Stomach (tissue), 19 donors: ENCODE measurements at places on chromosomes 16 and 17. TPM values are rescaled to one million over a fixed set of nuclear protein-coding genes. Genes with fewer than 3 reads are reported as not detected.

ICAM2 gene
- total RNA-seq = not detected

DNA sequence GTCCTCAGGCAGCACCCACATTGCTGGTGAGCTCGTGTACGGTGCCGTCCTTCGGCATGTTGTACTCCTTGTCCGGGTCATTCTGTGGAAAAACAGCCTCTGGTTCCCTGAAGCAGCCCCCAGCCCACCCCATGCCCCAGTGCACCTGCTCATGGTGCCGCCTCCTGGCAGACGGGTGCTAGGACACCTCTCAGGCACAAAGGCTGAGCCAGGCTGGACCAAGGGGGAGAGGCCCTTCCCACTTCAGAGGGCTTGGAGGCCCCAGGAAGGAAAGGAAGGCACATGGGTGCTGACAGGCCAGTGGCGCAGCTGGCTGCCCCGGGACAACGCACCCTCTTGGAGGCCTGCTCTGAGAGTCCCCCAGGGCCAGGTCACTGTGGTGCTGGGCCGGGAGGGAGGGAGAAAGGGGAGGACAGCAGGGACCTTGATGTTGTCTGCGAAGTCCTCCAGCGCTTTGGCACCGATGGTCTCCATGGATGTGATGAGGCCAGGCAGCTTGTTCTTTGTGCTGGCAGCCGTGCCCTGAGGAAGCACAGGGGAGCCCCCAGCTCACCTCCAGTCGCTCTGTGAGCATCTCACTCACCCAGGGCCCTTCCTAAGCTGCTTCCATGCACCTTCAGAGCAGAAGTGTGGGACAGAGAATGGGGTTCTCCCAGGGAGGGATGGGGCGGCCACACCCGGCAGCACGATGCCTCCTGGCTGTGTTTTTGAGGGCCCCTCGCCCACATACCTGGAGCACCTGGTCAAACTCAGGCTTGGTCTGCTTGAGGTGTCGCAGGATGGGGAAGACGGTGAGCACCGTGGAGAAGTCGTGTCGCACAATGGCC, 9.3 kb downstream of the ZACN start:
- no peak overlapping the region for H3K4me3 ChIP-seq
- no peaks in the 10 kb centered on the region for H3K27me3 ChIP-seq
- no peak for DNase-seq
- no peaks in the 10 kb centered on the region for H3K4me1 ChIP-seq
- no peak overlapping the region for H3K27ac ChIP-seq

GRCh38 chr17:20202141-20202621, 193.0 kb downstream of the SPECC1 start:
- DNase-seq = no peak
- H3K4me3 ChIP-seq = no peak overlapping the region
- H3K27me3 ChIP-seq = no peaks in the 10 kb centered on the region
- H3K27ac ChIP-seq = no peak overlapping the region

GRCh38 chr16:28499854-28500253, 5.4 kb downstream of the APOBR start:
- no peaks in the 10 kb centered on the region for H3K4me1 ChIP-seq
- H3K27ac ChIP-seq = no peak overlapping the region
- H3K27me3 ChIP-seq = peaks cover 5% of the 10 kb centered on the region
- no peaks in the 10 kb centered on the region for H3K36me3 ChIP-seq

- H3K4me1 ChIP-seq = peaks cover 4% of the 10 kb centered on the region
- no peaks in the 10 kb centered on the region for H3K36me3 ChIP-seq
- no peak for DNase-seq
- H3K27ac ChIP-seq = no peak overlapping the region
- H3K4me3 ChIP-seq = no peak overlapping the region
Measured at GRCh38 chr17:8898636-8899035, 31.2 kb upstream of the PIK3R6 start.

DNA sequence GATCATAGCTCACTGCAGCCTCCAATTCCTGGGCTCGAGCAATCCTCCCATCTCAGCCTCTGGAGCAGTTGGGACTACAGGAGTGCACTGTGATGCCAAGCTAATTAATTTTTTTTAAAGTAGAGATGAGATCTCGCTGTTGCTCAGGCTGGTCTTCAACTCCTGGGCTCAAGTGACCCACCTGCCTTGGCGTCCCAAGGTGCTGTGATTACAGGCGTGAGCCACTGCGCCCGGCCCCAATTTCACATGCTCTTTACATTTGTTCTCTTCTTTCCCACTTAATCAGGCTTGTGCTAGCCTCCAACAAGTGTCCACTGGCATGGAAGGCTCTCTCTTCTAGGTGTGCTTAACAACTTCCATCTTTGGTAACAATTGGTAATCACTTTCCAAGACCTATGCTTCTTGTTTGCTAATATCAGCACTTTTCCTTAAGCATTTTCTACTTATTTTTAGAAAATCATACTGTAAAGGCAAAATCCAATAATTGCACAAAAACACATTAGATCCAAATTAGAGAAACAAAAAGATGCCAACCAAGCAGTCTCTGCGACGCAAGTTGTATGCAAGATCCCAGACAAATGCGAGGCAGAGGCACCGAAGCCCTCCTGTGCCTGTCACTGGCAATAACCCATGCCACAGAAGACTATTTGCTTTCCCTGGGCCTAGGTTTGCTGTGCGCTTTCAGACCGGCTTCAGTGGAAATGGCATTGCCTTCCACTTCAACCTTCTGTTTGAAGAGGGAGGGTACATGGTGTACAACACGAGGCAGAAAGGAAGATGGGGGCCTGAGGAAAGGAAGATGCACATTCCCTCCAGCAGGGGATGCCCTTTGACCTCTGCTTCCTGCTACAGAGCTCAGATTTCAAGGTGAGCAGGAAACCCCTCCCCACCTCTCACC, 52.6 kb downstream of the NOS2 start:
- no peak overlapping the region for H3K4me3 ChIP-seq
- no peak for DNase-seq
- H3K27ac ChIP-seq = no peak overlapping the region
- H3K27me3 ChIP-seq = no peaks in the 10 kb centered on the region
- no peaks in the 10 kb centered on the region for H3K4me1 ChIP-seq

- no peak for DNase-seq
- H3K4me3 ChIP-seq = peak overlapping the region; percentile 75
- H3K36me3 ChIP-seq = no peaks in the 10 kb centered on the region
- H3K4me1 ChIP-seq = peaks cover 60% of the 10 kb centered on the region
- H3K27me3 ChIP-seq = peaks cover 25% of the 10 kb centered on the region
- peak overlapping the region; percentile 99 for H3K27ac ChIP-seq
Measured at GRCh38 chr17:81399481-81400153, 4.4 kb downstream of the BAHCC1 start.

- H3K4me3 ChIP-seq = no peak overlapping the region
- H3K4me1 ChIP-seq = no peaks in the 10 kb centered on the region
- no peak overlapping the region for H3K27ac ChIP-seq
- no peak for DNase-seq
Measured at GRCh38 chr16:81823734-81824133, 44.6 kb downstream of the PLCG2 start.

- no peak overlapping the region for H3K27ac ChIP-seq
- no peaks in the 10 kb centered on the region for H3K36me3 ChIP-seq
- no peak for DNase-seq
- no peaks in the 10 kb centered on the region for H3K27me3 ChIP-seq
- H3K4me3 ChIP-seq = no peak overlapping the region
Measured at GRCh38 chr16:20192801-20193200, 119.1 kb upstream of the GPR139 start.

GRCh38 chr16:68665501-68665900, 20.4 kb downstream of the CDH3 start:
- H3K36me3 ChIP-seq = no peaks in the 10 kb centered on the region
- DNase-seq = no peak
- no peaks in the 10 kb centered on the region for H3K4me1 ChIP-seq
- H3K4me3 ChIP-seq = no peak overlapping the region
- H3K27ac ChIP-seq = no peak overlapping the region
